ENCODE measurements at places on chromosomes 1 and 21.

- no peak for DNase-seq
Observed at GRCh38 chr1:40247655-40248054, at the start of gene TMCO2. Gene TMCO2 (plus strand): TSS chr1:40247937. CDS start chr1:40247994, 57 bp downstream.

- DNase-seq, result no peak
Observed at GRCh38 chr1:17572264-17572985, 32.9 kb downstream of the ARHGEF10L start.

GRCh38 chr1:50426108-50426700, 3.0 kb upstream of the DMRTA2 start:
- no peak for DNase-seq

DNA sequence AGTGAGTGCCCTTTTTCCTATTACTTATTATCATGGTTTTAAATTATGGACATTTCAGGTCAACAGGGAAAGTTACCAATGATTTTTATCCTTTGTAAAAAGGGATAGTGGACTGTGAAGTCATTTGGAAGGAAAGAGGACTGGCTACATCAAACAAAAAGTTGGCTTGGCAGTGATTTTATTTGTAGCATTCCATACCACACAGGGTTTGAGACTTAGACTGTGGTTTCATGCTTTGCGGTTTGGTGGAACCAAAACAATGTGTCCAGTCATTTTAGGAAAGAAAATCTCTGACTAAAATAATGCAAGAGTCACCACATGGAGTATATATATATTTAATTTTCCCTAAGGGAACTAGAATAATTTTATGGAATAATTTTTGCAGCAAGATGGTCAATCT, 239.5 kb downstream of the HMCN1 start:
- no peak for DNase-seq

GRCh38 chr1:55040083-55040932, 960 bp downstream of the PCSK9 start:
- no peak for DNase-seq

GRCh38 chr21:37659874-37660273, 256.4 kb downstream of the KCNJ6 start:
- DNase-seq, result no peak

GRCh38 chr1:54230507-54231339, 30.8 kb downstream of the MRPL37 start:
- DNase-seq, result peak; percentile 79

- no peak for DNase-seq
Observed at GRCh38 chr1:232463225-232463624, 166.7 kb downstream of the SIPA1L2 start.

DNA sequence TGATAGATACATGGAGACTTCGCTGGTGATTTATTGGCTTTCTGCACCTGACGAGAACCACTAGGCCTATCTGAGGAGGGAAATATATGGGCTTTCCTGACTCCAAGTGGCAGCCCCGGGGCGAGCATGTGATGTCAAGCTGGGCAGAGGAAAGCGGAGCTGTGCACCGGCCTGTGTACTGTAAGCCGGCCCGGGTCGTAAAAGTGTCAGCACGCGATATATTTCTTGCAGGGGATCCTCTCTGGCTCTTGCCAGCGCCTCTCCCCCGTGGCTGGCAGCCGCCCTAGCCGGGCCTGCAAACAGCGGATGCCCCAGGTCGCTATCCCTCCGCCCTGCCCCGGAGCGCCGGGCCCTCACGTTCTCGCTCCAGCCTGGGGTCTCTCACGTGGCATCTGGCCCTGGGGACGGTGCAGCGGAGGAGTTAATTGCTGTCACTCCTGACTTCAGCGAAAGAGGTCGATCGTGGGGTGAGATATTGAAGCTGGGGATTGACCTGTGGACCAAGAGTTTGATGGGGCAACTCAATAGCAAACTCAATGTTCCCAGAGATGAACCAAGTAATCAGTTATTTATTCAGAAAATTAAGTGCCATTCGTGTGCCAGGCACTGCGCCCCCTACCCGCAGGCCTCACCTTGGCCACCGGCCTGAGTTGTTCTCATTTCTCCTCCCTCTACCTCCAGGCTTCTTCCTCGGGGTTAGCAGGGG, 41.0 kb upstream of the HAO2 start:
- DNase-seq, result no peak

- no peak for DNase-seq
Observed at GRCh38 chr1:86505564-86505902, 36.8 kb downstream of the CLCA1 start.

DNA sequence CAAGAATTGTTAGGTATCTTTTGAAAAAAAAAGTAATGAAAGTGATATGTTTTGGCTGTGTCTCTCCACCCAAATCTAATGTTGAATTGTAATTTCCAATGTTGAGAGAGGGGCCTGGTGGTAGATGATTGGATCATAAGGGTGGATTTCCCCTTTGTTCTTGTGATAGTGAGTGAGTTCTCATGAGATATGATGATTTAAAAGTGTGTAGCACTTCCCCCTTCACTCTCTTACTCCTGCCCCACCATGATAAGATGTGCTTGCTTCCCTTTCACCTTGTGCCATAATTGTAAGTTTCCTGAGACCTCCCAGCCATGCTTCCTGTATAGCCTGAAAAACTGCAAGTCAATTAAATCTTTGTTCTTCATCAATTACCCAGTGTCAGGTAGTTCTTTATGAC, 70.7 kb downstream of the XCL2 start:
- no peak for DNase-seq

GRCh38 chr1:224700918-224701531, 84.9 kb downstream of the CNIH3 start:
- DNase-seq, result no peak

GRCh38 chr1:19731311-19731821, 66.7 kb downstream of the HTR6 start:
- no peak for DNase-seq

DNA sequence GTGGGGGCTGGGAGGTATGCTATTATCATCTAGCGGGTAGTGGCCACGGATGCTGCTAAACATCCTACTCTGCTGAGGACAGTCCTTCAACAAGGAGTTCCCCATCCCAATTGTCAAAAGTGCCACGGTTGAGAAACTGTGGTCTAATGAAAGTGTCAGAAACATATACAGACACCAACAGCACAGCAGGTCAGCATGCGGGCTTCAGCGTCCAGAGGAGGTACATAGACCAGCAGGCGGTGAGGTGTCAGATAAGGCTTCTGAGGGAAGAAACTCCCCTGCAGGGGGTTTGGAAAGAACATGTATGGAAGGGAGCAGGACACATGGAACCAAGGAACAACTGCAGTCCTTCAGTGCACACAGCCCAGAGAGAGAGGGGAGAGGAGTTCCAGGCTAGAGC, 4.8 kb upstream of the TTC4 start:
- DNase-seq, result no peak

DNA sequence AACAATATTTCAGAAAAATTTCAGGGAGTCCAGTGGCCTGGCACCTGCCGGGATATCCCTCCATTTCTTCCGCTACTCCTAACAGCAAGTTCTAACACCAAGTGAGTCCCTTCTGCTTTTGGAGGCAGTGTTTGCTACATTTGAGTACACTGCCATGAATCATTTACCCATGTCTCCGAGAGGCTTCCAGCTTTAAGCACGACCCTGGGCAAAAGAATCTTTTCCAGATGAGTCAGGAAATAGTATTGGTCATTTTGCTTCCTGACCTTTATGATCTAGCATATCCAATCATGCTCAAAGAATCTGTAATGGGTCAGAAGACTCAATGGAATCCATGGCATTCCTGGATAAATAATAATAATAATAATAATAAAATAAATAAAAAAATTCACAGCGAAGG, 60.7 kb upstream of the FMN2 start:
- no peak for DNase-seq

DNA sequence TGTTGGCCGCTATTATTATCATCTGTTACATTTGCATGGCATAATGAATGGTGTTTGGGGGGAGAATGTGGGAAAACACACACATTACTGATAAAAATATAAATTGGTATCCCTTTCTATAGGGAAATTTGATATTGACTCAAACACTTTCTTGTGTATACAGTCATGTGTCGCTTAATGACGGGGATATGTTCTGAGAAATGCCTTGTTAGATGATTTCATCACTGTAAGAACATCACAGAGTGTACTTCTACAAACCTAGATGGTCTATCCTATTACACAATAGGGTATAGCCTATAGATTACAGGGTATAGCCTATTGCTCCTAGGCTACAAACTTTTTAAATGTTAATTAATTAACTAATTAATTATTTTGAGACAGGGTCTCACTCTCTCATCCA, 67.2 kb upstream of the B3GALNT2 start:
- no peak for DNase-seq

- DNase-seq, result no peak
Observed at GRCh38 chr1:2930016-2930815, 91.1 kb upstream of the ACTRT2 start.

GRCh38 chr21:35281956-35282355, 232.9 kb upstream of the RUNX1 start:
- no peak for DNase-seq

GRCh38 chr1:17847111-17847510, 92.0 kb downstream of the ACTL8 start:
- DNase-seq, result no peak

Measured in T-helper 2 cell treated with Interferon-gamma antibody and Interleukin-4, amounts not matched to agents 5 μg/mL and 100 μg/mL, for 36 hours (primary cell).